ENCODE measurements at places on chromosomes 11 and 22.

GRCh38 chr22:39139933-39140332, 12.5 kb downstream of the CBX7 start:
- DNase-seq = no peak

DNA sequence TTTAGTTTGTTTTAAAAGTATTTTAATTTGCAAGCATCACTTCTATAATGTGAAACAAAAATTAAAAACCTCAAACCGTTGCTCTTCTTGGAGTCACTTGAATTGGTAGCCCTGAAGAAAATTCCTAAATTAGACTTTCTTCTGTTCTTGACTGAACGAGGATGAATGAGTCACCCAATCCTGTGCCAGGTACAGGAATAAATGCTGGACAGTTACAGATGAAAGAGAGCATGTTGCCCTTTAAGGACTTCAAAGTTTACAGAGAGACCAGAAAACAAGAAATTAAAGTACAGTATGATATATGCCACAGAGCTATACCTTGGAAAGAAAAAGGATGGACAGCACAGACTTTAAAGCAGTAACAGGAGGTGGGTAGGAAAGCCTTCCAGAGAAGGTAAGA, 41.3 kb upstream of the CXCR5 start:
- DNase-seq = no peak

GRCh38 chr22:46815132-46815531, 52.7 kb downstream of the TBC1D22A start:
- DNase-seq = no peak

DNA sequence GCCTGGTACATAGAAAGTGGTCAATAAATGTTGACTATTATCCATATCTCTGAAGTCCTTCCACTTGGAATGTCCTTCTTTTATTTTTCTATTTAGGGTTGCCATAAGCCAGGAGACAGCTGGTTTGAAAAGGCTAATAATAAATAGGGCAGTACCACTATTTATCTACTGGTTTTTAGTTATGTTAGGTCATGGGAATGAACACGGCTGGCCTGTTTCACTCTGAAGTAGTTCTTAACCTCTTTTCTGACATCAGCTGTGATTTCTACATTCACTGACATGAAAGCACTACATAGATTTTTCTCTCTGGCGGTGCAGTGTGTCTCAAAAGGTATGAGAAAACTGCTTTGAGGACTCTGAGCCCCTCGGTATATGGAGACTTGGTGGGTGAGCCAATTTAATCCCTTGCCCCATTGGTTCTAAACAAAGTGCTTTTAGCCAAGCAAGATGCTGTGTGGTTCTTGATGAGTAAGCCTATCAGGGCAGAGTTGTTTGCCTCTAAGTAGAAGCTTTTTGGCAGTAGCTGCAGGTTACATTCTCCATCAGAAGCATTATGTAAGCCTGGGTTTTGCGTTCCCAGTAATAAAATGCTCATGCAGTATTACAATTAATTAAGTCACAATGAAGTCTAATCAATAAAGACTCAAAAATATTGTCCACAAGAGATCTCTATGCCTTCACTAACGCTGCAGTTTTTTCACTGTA, 48.7 kb upstream of the APOA1 start:
- no peak for DNase-seq

DNA sequence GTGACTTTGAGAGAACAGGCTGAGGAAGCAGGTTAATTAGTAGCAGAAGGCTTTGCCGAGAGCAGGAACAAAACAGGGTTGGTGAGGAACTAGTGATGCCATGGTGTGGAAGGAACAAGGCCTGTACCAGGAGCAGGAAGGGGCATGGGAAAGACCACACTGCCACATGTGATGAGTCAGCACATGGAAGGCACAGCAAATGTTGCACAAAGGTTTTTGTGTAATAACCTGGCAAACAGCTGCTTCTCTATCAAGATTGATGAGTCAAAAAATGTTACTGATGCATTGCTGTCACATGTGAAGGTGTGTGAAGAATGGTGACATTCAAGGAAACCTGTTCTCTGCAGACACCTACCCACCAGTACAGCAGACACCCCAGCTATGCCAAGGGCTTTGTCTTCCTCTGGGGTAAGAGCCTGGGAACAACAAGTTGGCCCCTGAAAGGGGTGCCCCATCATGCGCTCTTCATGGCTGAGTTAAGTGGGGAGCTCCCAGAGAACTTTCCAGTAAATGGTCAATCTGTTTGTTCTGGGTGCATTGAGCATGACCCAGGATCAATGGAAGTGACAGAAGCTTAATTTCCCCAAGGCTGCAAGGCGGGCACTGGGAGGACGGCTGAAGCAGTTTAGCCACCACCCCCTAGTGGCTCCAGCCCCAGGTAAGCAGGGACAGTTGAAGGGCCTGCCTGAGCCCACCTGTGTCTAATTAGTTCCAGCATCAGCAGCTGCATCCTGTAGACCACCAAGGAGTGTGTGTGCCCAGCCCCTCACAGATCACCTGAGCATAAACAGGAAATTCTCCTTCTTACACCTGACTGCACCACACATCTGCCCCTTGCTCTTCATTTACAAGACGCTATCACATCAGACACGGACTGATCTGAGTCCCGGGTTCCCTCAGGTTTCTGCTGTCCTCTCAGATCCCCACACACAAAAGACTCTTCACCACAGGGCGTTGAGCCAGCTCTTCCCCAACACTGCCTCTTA, 47.6 kb downstream of the GGTLC2 start:
- DNase-seq = no peak
